Karpas-422 (cell line): ENCODE measurements at places on chromosomes 4 and X. TPM values are rescaled to one million over a fixed set of nuclear protein-coding genes. Genes with fewer than 3 reads are reported as not detected.

- no peak overlapping the region for H3K27ac ChIP-seq
- H3K27me3 ChIP-seq, result no peaks in the 10 kb centered on the region; the same call in 1 of the 2 replicates
- no peaks in the 10 kb centered on the region for H3K4me1 ChIP-seq
- no peaks in the 10 kb centered on the region for H3K36me3 ChIP-seq
- no peak overlapping the region for H3K4me3 ChIP-seq
- no peak for DNase-seq
Observed at GRCh38 chr4:99983289-99983943, 33.3 kb upstream of the H2AZ1 start.

GRCh38 chr4:679629-680028, 5.3 kb downstream of the MYL5 start:
- H3K4me1 ChIP-seq, result peaks cover 44% of the 10 kb centered on the region
- H3K4me3 ChIP-seq, result no peak overlapping the region
- no peaks in the 10 kb centered on the region; the same call in 1 of the 2 replicates for H3K36me3 ChIP-seq
- no peak overlapping the region for H3K27ac ChIP-seq
- DNase-seq, result no peak

GRCh38 chrX:150005027-150005426, 66.7 kb upstream of the EOLA2 start:
- no peak for DNase-seq
- H3K27ac ChIP-seq, result no peak overlapping the region
- no peaks in the 10 kb centered on the region for H3K4me1 ChIP-seq
- H3K36me3 ChIP-seq, result no peaks in the 10 kb centered on the region
- no peak overlapping the region for H3K4me3 ChIP-seq

GRCh38 chr4:108527723-108528122, 92.7 kb upstream of the RPL34 start:
- H3K4me1 ChIP-seq, result no peaks in the 10 kb centered on the region
- no peak for DNase-seq
- H3K4me3 ChIP-seq, result no peak overlapping the region
- no peaks in the 10 kb centered on the region for H3K27me3 ChIP-seq
- no peak overlapping the region for H3K27ac ChIP-seq
- no peaks in the 10 kb centered on the region for H3K36me3 ChIP-seq

DNA sequence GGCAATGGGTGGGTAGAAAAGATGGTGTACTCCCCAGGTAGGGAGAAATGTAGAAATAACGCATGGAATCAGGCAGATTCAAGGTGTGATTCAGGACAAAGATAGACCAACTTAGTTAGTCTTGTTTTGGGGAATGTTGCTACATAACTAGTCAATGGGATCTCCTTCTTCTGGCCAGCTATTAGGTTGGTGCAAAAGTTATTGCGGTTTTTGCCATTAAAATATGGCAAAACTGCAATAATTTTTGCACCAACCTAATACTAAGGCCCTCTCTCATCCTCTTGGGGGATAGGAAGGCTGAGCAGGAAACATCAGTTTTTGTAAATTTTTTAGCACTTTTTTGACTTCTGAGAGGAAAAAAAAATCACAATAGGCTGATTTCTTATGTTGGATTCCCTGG, 23.2 kb downstream of the CYBB start:
- no peaks in the 10 kb centered on the region for H3K27me3 ChIP-seq
- H3K27ac ChIP-seq, result no peak overlapping the region

Gene RGN
- not detected in 2 replicates for total RNA-seq

DNA sequence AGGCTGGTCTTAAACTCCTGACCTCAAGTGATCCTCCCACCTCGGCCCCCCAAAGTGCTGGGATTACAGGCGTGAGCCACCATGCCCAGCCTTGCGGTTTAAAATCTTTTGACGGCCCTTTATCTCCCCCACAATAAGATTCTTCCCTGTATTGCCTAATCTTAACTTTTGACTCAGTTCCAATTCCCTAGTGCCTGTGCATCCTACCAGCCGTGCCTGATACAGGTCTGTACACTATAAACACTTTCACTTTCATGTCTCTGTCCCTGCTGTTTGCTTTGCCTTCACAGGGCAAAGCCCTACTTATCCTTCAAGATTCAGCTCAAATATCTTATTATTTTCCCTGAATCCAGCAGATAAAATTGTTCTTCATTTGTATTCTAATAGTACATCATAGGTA, 74.6 kb downstream of the WDR44 start:
- H3K27ac ChIP-seq, result no peak overlapping the region
- H3K27me3 ChIP-seq, result no peaks in the 10 kb centered on the region
- DNase-seq, result no peak
- no peak overlapping the region for H3K4me3 ChIP-seq
- H3K4me1 ChIP-seq, result peaks cover 9% of the 10 kb centered on the region

DNA sequence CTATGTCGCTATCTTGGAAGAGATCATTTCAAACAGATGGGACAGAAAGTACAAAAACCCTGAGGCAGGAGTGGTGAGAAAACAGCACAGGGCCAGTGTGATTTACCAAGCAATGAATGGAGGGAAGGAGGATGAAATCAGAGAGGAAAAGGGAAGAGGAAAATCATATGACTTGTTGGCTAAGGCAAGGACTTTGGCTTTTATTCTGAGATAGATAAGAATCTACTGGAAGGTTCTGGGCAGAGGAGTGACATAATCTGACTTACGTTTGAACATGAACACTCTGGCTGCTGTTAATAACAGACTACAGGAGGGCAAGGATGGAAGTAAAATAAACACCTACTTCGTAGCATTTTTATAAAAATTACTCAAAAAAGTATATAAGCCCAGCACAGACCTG, 207.8 kb upstream of the SLC7A11 start:
- no peaks in the 10 kb centered on the region for H3K4me1 ChIP-seq
- no peak for DNase-seq
- H3K4me3 ChIP-seq, result no peak overlapping the region
- H3K27me3 ChIP-seq, result no peaks in the 10 kb centered on the region

Gene FGFR3
- not detected in 2 replicates for total RNA-seq

Gene UGT2B11
- not detected in 2 replicates for total RNA-seq

DNA sequence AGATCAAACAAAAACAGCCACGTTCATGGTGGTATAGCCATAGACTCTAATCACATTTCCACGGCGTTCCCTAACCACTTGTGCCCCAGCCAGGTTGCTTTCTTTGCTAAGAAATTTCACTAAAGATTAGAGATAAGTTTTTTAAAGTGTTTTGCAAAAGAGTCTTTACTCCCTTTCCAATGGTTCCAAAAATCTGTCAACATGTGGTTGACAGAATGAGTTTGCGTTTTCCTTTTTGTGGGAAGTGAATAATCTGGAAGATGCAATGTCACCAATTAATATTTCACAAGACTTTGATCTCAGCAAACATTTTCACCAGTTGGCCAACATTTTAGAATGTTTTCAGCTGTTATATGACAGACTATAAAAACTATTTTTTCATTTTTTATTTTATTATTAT, 35.3 kb downstream of the CXCL1 start:
- H3K4me3 ChIP-seq, result no peak overlapping the region
- no peak for DNase-seq

Gene GSX2
- total RNA-seq, result 9.5 and 23.9 TPM in 2 replicates

Gene PPP1R3F
- total RNA-seq, result 0.19 and 1.0 TPM in 2 replicates

DNA sequence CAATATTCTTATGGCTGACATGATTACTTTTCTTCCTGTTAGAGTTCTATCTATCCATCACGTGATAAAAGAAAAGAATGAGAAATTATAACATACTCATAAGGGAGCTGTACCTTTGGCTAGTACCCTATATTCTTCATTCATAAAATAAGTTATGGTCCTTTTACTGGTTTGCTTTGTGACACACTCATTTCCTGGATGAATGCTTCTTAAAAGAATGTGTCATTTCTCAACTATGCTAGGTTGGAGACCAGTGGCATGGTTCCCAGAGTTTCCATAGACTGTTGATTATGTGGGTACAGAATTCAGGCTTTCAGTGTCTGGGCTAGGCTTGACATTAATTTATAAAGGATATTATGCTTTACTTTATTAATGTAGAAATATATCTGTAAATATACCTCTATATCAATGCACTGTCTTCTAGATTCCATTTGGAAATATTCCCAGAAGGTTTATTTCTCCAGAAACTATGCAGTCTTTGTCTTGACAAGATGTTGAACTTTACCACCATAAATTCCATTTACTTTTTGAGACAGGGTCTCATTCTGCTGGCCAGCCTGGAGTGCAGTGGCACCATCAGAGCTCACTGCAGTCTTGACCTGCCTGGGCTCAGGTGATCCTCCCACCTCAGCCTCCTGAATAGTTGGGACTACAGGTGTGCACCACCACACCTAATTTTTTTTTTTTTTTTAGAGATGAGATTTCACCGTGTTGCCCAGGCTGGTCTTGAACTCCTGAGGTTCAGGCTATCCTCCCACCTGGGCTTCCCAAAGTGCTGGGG, 23.8 kb downstream of the NUDT6 start:
- no peak overlapping the region for H3K4me3 ChIP-seq
- peaks cover 5% of the 10 kb centered on the region for H3K4me1 ChIP-seq
- H3K27me3 ChIP-seq, result no peaks in the 10 kb centered on the region
- no peaks in the 10 kb centered on the region for H3K36me3 ChIP-seq
- H3K27ac ChIP-seq, result no peak overlapping the region
- no peak for DNase-seq

DNA sequence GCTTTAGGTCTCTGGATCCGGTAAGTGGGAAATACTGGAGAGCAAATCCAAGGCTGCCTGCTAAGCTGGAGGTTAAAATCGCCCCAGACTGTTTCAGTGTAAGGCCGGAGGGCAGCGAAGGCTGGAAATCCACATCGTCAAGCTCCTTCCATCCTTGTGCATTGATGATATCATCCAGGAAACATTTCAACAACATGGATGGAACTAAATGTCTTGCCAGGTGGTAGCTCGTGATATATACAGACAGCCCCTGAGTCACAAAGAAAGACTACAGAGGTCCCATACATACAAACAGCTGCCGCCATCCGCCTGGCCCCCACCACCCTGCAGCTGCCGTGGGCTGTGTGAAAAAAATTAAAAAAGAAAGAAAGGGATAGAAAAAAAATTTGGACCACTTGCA, 148.9 kb upstream of the RBPJ start:
- no peak for DNase-seq
- no peak overlapping the region for H3K4me3 ChIP-seq
- H3K4me1 ChIP-seq, result peaks cover 5% of the 10 kb centered on the region
- H3K27ac ChIP-seq, result no peak overlapping the region
- H3K27me3 ChIP-seq, result no peaks in the 10 kb centered on the region
- no peaks in the 10 kb centered on the region for H3K36me3 ChIP-seq
